ENCODE measurements at places on chromosomes 1 and 21.

GRCh38 chr1:79617777-79618176 is 611.2 kb upstream of the ADGRL4 start:
- DNase-seq: no peak

DNA sequence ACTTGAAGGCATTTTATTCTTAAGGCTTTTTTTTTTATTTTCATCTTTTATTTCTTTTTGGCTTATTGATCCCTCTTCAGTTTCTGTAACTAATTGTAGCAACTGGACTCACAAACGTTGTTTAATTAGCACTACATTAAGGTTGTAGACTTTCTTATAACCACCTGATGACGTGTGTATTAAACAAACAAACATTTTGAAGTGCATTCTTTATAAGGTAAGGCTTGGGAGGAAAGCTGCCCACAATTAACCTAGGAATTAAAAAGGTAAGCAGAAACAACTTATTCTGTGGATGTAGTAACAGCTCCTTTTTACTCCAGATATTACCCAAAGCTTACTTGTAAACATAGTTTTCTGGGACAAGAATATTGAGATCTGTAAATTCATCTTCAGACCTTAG is 55.0 kb downstream of the CAMSAP2 start:
- no peak for DNase-seq

DNA sequence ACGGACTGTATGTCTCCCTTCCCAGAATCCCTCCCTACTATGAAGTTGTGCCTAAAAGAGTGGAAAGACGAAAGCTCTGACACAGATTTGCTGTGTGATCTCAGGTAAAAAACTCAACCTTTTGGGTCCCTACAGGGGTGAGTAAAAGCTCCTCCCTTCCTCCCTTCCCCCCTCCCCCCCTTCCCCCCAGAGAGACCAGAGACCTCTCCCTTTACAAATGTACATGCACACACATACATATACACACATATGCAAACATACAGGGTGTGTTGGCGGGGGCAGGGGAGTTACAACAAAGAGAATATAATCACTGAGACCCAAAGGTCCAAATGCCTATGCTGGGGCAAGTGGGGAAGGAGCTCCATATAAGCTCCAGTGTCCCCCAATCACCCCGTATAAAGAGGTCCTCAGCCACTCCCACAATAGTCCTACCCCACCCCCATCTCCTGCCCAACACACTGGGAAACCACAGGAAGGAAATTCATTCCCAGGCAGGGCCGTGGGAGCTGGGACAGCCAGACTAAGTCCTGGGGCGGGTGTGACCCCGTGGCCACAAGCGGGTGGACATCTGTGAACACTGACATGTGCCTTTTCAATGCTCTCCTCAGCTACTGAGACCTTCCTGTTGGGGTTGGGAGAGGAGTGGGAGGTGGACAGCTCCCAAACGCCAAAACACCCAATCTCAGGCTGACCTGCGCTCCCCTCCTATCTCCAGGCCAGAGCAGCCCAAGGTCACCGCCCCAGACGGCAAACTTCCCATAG is 2.0 kb downstream of the MEF2D start:
- no peak for DNase-seq

- DNase-seq: no peak
Observed at GRCh38 chr1:236099355-236099974, 34.6 kb upstream of the NID1 start.

- no peak for DNase-seq
Observed at GRCh38 chr1:163104385-163105099, 35.4 kb downstream of the RGS4 start.

DNA sequence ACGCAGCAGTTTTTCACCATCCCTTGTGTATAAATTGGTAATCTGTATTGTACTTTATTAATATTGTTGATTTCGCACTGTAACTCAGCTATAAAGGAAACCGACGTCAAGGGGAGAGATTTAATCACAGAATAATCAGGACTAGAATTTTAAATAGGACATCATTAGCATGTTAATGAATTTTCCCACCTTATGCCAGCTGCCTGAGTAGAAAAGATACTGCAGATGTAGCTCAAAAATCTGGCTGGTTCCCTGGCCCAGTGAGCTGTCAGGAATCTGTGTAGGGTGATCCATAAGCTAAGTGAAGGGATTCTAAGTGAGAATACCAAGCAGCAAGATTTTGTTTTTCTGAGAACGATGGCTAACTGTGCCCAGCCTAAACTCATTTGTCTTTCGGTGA is 195.5 kb downstream of the DISC1 start:
- no peak for DNase-seq

DNA sequence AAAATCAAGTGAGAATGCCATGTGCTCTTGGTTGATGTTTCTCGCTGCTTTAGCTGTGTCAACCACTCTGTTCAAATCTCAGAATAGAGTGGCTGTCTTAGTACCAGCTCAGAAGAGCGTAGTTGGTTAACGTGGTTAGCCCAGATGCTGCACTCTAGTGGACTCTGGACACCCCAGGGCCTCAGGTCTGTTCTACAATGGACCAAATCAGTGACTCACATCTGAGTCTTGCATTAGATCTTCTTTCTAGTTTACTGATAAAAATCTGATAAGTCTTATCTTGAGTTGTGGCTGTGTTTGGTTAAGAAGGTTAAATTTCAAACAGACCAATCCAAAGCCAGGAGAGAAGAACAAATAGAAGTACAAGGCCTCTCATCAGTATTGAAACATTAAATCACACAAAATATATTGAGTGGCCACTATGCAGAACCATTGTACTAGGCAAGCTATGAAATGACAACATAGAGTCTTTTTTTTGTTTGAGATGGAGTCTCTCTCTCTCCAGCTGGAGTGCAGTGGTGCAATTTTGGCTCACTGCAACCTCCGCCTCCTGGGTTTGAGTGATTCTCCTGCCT is 104.1 kb downstream of the NR5A2 start:
- DNase-seq: no peak

DNA sequence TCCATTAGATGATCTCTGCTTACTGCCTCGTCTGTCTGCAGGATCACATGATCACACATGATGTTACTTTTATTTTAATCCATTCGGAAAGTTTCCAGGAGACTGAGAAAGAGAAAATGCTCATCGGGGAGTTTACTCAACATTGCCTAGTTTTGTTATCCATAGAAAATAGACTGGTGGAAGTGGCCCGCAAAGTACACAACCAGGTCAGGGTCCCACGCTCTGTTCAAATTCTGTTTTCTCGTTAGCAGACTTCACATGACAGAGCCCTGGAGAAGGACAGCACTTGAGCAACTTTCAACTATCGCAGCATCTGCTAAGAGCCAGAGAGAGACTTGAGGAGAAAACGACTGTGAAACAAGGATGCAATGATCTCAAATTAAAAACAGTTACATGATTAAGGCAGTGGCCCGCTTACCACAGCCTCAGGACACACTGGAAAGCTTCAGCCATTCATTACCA is 44.2 kb downstream of the ADAMTS1 start:
- no peak for DNase-seq

- DNase-seq: no peak
Observed at GRCh38 chr1:70204600-70204999, 779 bp downstream of the LRRC40 start.

GRCh38 chr1:87295445-87296110 is 33.1 kb upstream of the LMO4 start:
- no peak for DNase-seq

DNA sequence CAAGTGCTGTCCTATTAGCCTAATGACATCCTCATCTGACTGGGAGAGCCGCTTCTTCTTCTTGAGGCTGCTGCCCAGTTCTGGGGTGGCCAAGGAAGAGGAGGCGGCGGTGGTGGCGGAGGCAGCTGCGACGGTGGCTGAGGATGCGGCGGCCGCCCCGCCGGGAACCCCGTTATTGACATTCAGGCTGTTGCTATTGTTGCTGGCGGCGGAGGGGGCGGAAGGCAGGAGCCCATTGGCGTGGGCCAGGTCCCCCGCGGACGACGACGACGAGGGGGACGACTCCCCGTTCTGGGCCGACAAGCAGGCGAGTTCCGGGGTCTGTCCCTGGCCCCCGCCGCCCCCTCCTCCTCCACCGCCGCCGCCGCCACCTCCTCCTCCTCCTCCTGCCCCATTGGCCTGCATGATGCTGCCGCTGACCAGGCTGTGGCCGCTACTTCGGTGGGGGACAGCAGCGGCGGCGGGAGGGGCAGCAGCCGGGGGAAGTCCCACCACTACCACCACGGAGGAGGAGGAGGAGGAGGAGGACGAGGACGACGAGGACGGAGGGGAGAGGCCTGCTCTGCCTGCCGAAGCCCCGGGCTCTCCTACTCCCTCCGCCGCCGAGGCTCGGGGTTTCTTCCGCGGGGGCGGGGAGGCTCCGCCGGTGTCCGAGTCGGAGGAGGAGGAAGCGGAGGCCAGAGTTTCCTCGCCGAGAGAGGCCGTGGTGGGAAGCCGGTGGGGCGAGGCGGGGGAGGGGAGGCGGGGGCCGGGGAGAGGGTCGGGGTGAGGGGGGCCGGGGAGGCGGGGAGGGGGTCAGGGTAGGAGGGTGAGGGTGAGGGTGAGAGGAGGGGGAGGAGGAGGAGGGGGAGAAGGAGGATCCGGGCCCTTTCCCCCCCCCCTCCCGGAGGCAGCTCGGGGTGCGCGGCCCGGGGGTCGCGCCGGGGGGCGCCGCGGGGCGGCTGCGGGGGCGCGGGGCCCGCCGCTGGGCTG is 610 bp downstream of the WDR26 start:
- DNase-seq: no peak

- DNase-seq: no peak
Observed at GRCh38 chr1:115771094-115771846, 2.8 kb upstream of the CASQ2 start.

- no peak for DNase-seq
Observed at GRCh38 chr1:177023726-177024125, 140.8 kb downstream of the ASTN1 start.

GRCh38 chr1:234885601-234886000 is 243.0 kb downstream of the TOMM20 start:
- no peak for DNase-seq

GRCh38 chr1:161486806-161487741 is 18.2 kb upstream of the FCGR2A start:
- DNase-seq: no peak

GRCh38 chr1:55558515-55558914 is 343.4 kb upstream of the USP24 start:
- DNase-seq: no peak

DNA sequence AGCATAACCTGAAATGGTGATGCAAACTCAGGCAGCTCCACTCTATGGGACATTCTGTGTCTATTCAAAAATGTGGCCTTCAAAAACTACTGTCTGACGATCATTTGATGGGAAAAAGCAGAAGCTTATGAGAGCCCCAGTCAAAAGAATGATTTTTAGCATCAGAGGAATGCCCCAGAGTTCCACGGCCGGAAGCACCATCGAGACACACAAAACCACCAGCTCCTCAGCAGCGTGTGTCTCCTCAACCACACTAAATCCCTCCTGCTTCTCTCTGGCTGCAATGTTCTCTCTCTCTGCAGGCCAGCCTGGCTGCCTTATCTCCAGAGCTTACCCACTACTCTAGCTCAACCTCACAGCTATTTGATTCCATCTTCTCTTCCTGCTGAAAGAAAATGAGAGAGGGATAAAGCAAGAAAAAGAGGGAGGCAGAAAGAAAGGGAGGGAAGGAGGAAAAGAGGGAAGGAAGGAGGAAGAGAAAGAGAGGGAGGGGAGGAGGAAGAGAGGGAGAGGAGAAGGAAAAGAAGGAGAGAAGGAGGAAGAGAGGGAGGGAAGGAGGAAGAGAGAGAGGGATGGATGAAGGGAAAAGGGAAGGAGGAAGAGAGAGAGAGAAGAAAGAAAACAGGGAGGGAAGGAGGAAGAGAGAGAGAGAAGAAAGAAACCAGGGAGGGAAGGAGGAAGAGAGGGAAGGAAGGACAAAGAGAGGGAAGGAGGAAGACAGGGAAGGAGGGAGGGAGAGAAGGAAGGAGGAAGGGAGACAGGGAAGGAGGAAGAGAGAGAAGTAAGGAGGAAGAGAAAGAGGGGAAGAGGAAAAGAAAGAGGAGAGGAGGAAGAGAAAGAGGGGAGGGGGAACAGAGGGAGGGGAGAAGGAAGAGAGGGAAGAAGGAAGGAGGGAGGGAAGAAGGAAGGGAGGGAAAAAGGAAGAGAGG is 33.5 kb upstream of the LAPTM5 start:
- no peak for DNase-seq

DNA sequence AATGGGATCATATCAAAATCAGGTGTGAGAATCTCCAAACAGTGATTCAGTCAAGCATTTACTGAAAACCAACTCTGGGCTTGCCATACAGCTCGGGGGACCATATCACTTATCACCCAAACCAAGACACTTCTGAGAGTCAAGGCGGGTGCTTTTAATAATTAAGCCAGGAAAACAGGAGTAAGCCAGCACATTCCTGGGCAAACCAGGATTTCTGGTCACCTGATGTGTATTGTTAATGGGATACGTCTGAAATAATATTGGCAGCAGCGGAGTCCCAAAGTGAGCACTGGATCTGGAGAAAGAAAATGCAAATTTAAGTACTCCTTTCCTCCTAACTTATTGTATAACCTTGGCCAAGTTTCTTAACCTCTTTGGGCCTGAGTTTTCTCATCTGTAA is 17.6 kb downstream of the OSCP1 start:
- no peak for DNase-seq

DNA sequence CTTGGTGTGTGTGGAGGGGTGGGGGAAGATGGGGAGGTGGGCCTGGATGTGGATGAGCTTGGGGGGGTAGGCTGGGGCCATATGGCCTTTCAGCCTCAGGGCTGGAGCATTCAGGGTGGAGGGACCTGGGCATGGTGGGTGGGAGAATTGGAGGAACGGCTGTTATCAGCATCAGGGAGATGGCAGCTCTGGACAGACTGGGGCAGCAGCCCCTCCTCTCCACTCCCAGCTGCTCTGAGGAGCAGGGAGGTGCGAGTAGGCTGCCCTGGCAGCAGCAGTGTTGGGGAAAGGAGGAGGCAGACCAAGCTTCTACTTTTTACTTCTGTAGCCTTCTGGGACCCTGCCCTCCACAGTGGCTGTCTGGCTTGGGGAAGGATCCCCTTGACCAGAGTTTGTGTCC is 10.2 kb downstream of the PPFIA4 start:
- DNase-seq: no peak

DNA sequence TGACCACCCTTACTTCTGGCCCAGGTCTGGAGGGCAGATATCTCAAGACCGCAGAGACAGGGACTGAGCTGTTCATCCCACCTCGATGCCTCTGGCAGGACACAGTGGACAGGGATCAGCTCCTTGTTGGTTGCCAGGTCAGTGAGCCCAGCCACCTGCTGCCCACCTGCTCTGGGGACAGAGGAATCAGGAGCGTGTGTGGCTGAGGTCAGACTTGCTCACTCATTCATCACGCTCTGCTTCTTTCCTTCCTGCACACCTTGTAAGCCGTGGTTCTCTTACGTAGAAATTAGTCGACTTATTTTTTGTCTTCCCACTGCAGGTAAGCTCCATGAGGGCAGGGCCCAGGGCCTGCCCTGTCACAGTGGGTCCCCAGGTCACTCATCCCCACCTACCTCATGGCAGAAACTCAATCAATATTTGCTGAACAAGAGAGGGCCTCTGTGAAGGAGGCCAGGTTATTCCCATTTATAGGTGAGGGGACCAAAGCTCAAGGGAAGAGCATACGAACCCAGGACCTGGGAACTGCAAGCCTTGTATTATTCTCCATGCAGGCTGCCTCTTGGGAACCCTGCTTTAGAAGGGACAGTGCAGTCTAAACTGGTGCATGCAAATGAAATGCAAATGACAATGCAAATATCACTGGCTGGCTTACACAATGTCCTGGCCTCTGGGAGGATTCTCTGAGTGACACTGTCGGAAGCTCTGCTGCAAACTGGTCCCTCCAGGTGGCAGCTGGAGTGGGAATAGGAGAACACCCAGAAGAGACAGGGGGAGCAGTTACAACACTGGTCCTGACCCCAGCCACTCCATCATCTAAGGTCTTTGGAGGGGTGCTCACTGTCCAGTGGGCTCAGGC is 58.4 kb upstream of the PAX7 start:
- DNase-seq: no peak

All from activated CD8-positive, alpha-beta memory T cell treated with anti-CD3 and anti-CD28 coated beads for 48 hours (primary cell).